ENCODE measurements at places on chromosomes 12 and 14.
A peak's percentile ranks its signal among the peaks of the same experiment; 100 is the strongest.

DNA sequence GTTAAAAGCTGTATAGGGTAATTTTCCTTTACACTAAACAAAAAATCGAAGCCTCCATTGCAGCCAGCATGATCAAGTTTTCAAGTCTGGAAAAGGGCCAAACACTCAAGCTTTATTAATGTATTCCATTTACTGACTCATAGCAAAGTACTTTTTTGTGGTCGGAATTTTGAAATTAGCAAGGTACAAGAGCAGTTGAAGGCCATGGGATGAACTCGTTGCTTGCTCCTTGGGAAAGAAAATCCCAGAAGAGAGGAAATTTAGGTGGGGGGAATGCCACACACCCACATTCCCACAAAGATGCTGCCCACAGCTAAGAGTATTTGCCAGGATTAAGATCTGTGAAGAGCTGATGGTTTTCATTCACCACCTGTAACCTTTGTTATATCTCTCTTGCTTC lies 333.7 kb downstream of the EGLN3 start:
- DNase-seq = no peak

DNA sequence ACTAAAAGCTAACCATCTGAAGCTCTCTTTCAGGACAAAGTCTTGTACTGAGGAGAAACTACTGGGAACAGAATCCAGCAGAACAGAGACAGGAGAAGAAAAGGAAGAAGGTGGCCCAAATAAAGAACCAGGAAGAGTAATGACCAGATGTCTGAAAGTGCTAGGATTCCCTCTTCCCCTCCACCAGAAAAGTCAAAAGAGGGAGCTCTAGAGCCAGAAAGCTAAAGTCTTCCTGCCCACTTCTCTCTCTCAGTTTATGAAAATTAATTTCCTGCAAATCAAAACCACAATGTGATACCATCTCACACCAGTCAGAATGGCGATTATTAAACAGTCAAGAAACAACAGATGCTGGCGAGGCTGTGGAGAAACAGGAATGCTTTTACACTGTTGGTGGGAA lies 47.2 kb downstream of the SPPL3 start:
- DNase-seq = no peak

DNA sequence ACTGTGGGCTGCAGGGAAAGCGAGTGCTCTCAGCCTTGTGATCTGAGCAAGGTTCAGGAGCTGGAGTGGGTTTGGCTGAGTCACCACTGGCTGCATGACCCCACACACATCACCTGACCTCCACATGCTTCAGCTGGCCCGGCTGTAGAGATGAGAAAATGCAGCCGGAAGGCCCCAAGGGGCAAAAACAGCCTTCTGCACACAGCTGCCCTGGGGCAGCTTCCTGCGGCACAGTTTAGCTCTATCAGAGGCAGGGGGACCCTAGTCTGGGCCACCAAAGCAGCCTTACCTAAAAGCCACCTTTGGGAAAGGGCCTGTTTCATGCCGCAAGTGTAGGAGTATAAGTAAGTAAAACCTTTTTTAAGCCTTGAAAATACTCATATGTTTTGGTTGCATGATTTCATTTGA lies 123.3 kb downstream of the SSPN start:
- peak; percentile 67 for DNase-seq

- DNase-seq = no peak
Measured at GRCh38 chr12:2675776-2676175, 119.0 kb upstream of the FKBP4 start.

DNA sequence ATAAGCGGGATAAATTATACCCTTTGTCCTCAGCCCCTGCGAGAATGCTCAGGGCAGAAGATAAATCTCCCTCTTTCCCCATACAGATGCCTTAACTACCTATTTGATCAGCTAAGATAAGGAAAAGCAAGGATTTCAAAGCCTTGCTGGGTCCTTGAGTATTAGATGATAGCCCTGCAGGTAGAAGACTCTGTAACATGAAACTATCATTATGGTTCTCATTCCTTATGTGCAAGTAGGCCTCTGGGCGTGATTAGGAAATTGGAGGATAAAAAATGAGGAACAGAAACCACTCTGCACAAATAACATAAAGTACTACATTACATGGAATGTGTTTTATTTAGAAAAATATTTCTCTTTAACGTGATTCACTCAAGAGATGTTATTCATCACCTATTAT lies 14.5 kb upstream of the WDR89 start:
- no peak for DNase-seq

DNA sequence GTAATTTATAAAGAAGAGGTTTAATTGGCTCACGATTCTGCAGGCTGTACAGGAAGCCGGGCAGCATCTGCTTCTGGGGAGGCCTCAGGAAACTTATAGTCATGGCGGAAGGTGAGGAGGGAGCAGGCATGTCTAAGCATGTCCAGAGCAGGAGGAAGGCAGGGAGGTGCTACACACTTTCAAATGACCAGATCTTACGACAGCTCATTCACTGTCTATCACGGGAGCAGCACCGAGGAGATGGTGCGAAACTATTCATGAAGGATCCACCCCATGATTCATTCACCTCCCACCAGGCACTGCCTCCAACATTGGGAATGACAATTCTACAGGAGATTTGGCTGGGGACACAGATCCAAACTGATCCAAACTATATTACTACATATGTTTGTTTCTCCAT lies 10.0 kb downstream of the SFSWAP start:
- DNase-seq = no peak

- DNase-seq = no peak
Measured at GRCh38 chr14:36212577-36212976, 36.1 kb upstream of the PTCSC3 start.

Measured in aorta (tissue), 5 donors.